Testis (tissue), 5 donors: ENCODE measurements at places on chromosomes 12 and 14. TPM values are rescaled to one million over a fixed set of nuclear protein-coding genes. Genes with fewer than 3 reads are reported as not detected.

The DBX2 gene
- 2.8 TPM for total RNA-seq

The DEGS2 gene
- 5.9 TPM for total RNA-seq

The VPS33A gene
- 36.1 TPM for total RNA-seq

The ENDOU gene
- 0.43 TPM for total RNA-seq

GRCh38 chr14:93262446-93262845 lies 55.4 kb downstream of the UBR7 start:
- H3K4me3 ChIP-seq, result no peak overlapping the region
- H3K36me3 ChIP-seq, result no peaks in the 10 kb centered on the region
- DNase-seq, result no peak
- H3K27ac ChIP-seq, result no peak overlapping the region
- H3K4me1 ChIP-seq, result no peaks in the 10 kb centered on the region

- no peak overlapping the region for H3K27ac ChIP-seq
- peaks cover 7% of the 10 kb centered on the region for H3K4me1 ChIP-seq
- H3K36me3 ChIP-seq, result no peaks in the 10 kb centered on the region
These were observed 36.4 kb downstream of the SAMD4A start for GRCh38 chr14:54603362-54603761.

GRCh38 chr14:42469637-42470426 lies 863.2 kb downstream of the LRFN5 start:
- DNase-seq, result no peak
- H3K4me1 ChIP-seq, result no peaks in the 10 kb centered on the region
- H3K27ac ChIP-seq, result no peak overlapping the region
- H3K36me3 ChIP-seq, result no peaks in the 10 kb centered on the region

DNA sequence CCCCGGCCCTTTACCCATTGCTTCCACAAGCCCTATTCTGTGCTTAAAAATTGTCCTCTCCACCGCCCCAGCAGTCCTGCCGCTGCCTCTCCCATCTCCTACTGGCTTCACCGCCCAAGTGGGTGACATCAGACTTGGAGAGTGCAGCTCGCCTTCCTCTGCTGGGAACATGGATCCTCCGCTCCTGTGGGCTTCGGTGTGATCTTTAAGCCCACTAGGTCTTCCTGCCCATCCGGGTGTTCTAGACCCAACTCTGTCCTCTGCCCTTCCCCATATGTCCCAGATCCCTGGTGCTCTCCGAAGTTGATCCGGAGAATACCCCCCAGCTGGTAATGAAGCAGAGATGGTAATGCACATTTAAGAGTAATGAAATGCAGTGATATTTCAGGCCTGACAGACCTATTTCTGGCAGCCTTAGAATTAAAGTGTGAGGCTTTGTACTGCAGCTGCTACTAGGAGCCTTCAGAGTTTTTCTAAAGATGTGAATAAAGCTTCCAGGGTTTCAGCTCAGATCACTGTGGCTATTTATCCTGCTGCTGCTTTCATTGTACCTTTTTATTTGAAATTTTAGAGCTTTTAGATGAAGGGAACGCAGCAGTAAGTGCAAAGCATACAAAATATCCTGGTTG lies 22.9 kb upstream of the CTDSP2 start:
- peaks cover 2% of the 10 kb centered on the region for H3K4me1 ChIP-seq
- H3K36me3 ChIP-seq, result no peaks in the 10 kb centered on the region
- H3K27me3 ChIP-seq, result no peaks in the 10 kb centered on the region
- H3K4me3 ChIP-seq, result no peak overlapping the region

GRCh38 chr12:121499929-121500793 lies 80.7 kb downstream of the KDM2B start:
- no peak overlapping the region for H3K4me3 ChIP-seq
- H3K36me3 ChIP-seq, result no peaks in the 10 kb centered on the region
- peaks cover 6% of the 10 kb centered on the region for H3K4me1 ChIP-seq
- DNase-seq, result peak; percentile 86

- H3K4me1 ChIP-seq, result peaks cover 4% of the 10 kb centered on the region
- H3K27ac ChIP-seq, result no peak overlapping the region
- no peaks in the 10 kb centered on the region for H3K27me3 ChIP-seq
- H3K4me3 ChIP-seq, result no peak overlapping the region
These were observed 344.9 kb downstream of the DPF3 start for GRCh38 chr14:72549026-72549425.

DNA sequence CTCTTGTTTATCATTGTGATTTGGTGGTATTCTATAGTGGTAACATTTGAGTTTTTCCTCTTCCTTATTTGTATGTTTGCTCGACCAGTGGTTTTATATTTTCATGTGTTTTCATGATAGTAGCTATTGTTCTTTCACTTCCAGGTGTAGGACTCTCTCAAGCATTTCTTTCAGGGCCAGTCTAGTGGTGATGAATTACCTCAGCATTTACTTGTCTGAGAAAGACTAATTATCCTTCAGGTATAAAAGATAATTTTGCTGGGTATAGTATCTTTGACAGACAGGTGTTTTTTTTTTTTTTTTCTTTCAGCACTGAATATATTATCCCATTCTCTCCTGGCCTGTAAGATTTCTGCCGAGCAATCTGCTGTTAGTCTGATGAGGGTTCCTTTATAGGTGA lies 35.0 kb upstream of the CCND2 start:
- H3K27ac ChIP-seq, result no peak overlapping the region
- H3K4me3 ChIP-seq, result no peak overlapping the region
- DNase-seq, result no peak
- H3K4me1 ChIP-seq, result no peaks in the 10 kb centered on the region

DNA sequence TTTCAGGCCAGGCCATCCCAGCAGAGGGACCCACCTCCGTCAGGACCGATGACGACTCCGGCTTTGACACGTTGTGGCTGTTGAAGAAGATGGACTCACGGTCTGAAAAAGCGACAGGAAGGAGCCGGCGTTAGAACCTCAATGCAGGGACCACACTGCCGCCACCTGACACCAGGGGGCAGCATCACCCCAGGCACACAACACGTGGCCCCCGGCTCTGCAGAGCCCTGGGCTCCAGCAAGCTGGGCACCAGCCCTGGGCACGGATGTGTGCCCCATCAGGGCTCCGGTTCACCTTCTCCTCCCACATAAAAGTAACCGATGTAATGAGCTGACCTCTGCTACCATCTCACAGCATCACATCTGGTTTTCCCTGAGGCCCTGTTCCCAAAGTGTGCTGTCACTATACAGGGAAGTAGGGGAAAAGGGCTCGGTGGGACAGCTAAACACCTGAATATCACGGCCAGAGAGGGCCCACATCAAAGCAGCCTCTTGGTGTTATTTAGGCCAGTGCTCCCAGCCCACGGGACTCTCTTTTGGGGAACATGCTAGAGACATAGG lies 29.0 kb downstream of the CHGA start:
- no peaks in the 10 kb centered on the region for H3K27me3 ChIP-seq

DNA sequence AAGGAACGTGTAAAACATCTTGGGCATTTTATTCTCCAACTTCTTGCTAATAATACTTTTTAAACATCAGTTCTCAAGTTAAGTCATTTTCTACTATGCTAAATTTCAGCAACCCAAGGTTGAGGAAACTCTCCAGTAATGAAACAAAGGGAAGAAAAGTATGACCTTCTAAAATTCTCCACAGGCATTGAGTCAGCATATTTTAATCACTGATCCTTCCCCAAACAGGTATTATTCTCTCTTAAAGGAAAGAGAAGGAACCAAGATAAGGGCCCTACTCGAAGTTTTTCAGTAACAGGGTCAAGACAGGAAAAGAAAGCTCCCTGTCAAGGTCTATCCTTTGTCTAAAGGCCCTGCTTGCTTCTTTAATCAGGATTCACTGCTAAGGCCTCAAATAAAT lies 3.0 kb downstream of the KICS2 start:
- no peak overlapping the region for H3K4me3 ChIP-seq
- no peaks in the 10 kb centered on the region for H3K36me3 ChIP-seq
- H3K27ac ChIP-seq, result peak overlapping the region; percentile 5
- no peaks in the 10 kb centered on the region for H3K27me3 ChIP-seq

GRCh38 chr14:92584816-92585215 lies 71.2 kb downstream of the RIN3 start:
- H3K4me1 ChIP-seq, result peaks cover 12% of the 10 kb centered on the region
- no peaks in the 10 kb centered on the region for H3K27me3 ChIP-seq
- DNase-seq, result no peak
- no peak overlapping the region for H3K27ac ChIP-seq
- no peak overlapping the region for H3K4me3 ChIP-seq
- H3K36me3 ChIP-seq, result no peaks in the 10 kb centered on the region

DNA sequence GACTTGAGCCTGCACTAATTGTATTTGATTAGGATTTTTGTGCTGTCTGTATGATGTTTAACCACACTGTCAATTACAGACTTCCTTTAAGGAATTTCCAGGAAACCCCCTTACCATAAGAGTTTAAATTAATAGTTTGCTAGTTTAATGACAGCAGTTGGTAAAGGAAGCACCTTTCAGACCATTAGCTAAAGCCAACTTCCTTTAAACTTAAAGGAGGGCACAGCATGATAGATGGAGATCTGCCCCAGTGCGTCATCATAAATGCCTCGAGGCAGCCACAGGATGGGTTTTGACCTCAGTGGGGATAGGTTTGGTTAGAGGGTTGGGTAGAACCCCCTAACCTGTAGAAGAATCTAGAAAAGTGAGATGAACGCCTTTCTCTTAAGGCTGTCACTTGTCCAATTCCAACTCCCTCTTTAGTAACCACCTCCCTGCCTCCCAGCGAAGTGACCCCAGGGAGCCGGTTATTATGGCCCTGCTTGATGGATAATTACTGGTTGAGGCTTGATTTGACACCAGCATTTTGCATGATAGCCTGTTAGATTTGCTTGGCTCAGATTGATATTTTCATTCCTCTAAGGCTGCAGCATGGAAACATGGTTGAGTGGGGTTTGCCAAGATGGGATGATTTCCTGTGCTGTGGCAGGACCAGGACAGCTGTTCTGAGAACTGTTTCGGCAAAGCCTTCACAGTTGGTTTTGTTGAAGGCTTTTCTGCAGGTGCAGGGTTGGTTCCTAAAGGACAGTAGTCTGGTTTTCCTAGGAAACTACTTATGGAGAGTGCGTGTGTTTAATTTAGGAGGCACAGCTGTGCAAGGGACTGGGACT lies 62.7 kb downstream of the CHST11 start:
- H3K4me3 ChIP-seq, result no peak overlapping the region
- DNase-seq, result no peak
- H3K27ac ChIP-seq, result no peak overlapping the region
- peaks cover 14% of the 10 kb centered on the region for H3K4me1 ChIP-seq
- H3K36me3 ChIP-seq, result no peaks in the 10 kb centered on the region

- no peak overlapping the region for H3K27ac ChIP-seq
- no peaks in the 10 kb centered on the region for H3K27me3 ChIP-seq
- DNase-seq, result no peak
These were observed 48.8 kb downstream of the CIT start for GRCh38 chr12:119828300-119828699.

GRCh38 chr14:98175436-98175835 lies 1096.6 kb downstream of the BCL11B start:
- no peaks in the 10 kb centered on the region for H3K36me3 ChIP-seq
- no peaks in the 10 kb centered on the region for H3K27me3 ChIP-seq
- DNase-seq, result no peak
- no peaks in the 10 kb centered on the region for H3K4me1 ChIP-seq
- H3K27ac ChIP-seq, result no peak overlapping the region
- H3K4me3 ChIP-seq, result no peak overlapping the region

DNA sequence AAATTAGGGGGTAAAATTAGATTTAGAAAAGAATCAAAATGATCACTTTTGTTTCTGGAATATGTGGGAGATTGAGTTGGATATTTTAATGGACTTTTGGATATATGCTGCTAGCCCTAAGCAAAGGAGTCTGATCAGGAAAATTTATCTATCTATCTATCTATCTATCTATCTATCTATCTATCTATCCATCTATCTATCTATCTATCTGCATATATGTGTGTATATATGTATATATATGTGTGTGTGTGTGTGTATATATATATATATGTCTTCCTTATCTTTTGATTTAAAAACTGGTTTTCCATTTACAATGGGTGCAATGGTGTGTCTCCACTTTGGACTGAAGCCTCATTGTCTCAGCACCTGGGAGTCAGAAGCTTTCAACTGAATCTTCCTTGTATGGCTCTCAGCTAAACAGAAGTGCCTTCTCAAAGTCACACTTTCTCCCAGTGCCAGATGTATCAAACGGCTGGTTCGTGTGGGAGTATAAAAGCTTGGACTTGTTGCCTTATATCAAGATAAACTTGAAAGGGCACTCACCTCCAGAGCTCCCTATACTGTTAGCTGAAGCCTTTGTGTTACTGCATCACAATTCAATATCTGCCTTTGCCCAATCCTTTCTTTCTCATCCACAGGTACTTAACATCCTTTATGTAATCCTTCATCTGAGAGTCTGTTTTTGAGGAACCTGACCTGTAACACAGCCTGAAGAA lies 31.6 kb upstream of the CD69 start:
- H3K4me3 ChIP-seq, result no peak overlapping the region
- H3K27ac ChIP-seq, result no peak overlapping the region
- no peaks in the 10 kb centered on the region for H3K27me3 ChIP-seq
- no peak for DNase-seq
- no peaks in the 10 kb centered on the region for H3K36me3 ChIP-seq

DNA sequence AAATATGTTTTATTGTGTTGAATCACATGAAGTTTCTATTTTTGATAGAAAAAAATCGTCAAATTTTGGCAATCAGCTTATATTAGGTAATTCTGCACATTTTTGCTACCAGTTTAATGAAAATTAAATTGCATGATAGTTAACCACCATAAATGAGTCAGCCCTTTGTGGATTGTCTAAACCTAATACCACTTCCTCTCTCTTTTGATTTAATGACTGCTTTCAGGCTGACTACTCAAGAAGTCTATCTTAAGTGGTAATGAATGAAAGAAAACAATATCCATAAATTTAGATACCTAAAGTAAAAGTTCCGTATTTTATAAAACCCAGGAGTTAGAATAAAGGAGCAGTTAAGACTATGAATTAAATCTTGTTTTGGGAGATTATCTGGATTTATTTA lies 450.5 kb downstream of the TMEM117 start:
- H3K36me3 ChIP-seq, result no peaks in the 10 kb centered on the region
- no peak overlapping the region for H3K4me3 ChIP-seq
- no peak overlapping the region for H3K27ac ChIP-seq
- H3K4me1 ChIP-seq, result no peaks in the 10 kb centered on the region
- H3K27me3 ChIP-seq, result no peaks in the 10 kb centered on the region

- no peaks in the 10 kb centered on the region for H3K4me1 ChIP-seq
- no peaks in the 10 kb centered on the region for H3K36me3 ChIP-seq
- no peak overlapping the region for H3K27ac ChIP-seq
- no peak for DNase-seq
- no peaks in the 10 kb centered on the region for H3K27me3 ChIP-seq
These were observed 101.2 kb downstream of the EEA1 start for GRCh38 chr12:92827836-92828431.

- H3K36me3 ChIP-seq, result no peaks in the 10 kb centered on the region
- no peak for DNase-seq
- no peak overlapping the region for H3K4me3 ChIP-seq
- no peak overlapping the region for H3K27ac ChIP-seq
These were observed 10.4 kb downstream of the TMEM30B start for GRCh38 chr14:61270714-61271113.
